ENCODE measurements at places on chromosomes 12 and 14.
A peak's percentile ranks its signal among the peaks of the same experiment; 100 is the strongest.

DNA sequence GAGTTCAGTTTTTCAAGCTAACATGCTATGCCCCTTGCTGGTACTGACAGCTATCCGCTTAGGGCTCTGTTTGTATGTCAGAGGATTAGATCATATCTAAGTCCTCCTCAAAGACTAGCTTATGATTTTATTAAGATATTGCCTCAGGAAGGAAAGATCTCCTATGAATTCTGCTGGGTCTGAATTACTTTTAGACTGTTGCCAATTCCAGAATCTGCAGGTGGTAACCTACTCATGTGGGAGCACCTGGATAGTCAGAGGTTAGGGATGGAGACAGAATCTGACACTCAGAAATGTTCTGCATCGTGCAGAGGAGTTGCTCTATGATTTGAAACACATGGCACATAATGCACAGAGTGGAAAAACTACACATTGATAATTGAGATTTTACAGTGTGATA lies 843.4 kb downstream of the SLC6A15 start:
- DNase-seq = no peak

- DNase-seq = no peak
These were observed 65.8 kb downstream of the RESF1 start for GRCh38 chr12:32024884-32025592.

DNA sequence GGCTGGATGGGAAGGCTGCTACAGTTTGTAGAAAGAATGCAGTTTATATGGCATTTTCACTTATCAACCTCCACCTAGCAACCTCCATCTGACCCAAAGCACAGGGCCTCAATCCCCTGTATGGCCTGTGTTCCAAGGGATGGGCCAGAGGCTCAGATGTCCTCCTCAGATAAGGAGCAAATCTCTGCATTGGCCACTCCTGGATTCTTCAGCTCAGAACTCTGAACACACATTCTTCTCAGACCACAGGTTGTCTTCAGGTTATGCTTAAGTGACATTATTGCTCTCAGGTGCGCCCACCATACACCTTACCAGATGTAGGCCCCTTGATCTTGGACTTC lies 47.9 kb upstream of the JDP2 start:
- no peak for DNase-seq

GRCh38 chr14:96275177-96276112 lies 19.4 kb downstream of the BDKRB1 start:
- peak; percentile 47 for DNase-seq

- DNase-seq = no peak
These were observed 15.9 kb downstream of the TAOK3 start for GRCh38 chr12:118356809-118357256.

GRCh38 chr12:81588235-81589008 lies 170.7 kb downstream of the PPFIA2 start:
- DNase-seq = no peak

DNA sequence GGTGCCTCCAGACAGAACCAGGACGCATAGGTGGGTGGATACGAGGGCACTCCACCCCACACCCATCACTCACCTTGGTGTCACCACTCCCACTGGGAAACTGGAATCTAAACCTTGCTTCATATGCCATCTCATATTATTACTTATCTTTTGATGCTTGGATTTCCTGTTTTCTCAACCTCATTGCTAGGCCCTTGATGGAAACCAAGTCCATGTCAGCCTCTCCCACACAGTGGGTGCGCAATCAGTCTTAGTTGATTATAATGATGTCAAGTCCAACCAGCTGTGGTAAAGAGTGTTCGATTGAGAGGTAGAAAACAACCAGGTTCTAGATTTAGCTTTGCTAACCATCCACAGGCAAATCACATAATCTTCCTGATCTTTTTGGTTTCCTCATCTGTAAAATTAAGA lies 584 bp upstream of the DDHD1 start:
- DNase-seq = no peak

GRCh38 chr14:57560681-57561080 lies 67.0 kb upstream of the CCDC198 start:
- no peak for DNase-seq

DNA sequence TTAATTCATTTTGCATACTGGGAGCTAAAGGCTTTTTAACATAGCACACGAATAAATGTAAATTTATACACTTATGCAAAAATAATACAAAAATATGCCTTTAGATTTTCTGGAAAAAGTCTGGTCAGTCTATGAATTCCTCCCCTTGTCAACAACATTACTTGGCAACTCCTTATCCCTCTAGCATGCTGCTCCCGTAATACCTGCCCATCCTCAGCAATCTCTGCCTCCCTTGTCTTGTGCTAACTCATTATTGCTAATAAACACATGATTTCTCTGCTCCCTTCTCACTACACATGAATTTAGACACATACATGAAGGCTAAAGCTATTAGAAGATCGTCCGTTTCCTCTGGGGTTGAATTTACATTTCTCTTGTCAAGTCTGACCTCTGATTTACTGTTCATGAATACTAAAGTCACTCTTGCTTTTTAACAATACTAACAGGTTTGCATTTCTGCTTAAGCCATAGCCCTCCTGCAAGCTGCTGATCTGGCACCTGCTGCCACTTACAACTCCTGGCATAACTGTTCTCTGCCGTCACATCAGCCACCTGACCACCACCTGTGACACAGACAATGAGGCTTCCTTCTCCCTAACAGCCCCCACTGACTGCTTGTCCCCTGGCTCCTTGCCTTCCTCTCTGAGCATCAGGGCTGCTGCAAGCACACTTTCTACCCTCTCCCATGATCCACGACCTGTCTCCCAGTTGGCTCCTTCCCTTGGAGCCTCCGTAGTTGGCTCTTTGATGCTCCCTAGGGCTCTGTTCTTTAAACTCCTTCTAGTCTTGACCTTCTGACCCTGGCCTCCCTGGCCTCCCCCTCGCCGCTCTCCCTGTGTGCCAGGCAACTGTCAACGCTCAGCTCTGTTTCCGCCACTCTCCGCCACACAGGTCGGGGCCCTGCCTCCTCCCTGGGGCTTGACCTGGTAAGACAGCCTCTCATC lies 177.6 kb downstream of the CALM1 start:
- DNase-seq = no peak

- no peak for DNase-seq
These were observed 114.1 kb upstream of the PWP1 start for GRCh38 chr12:107571492-107571891.

GRCh38 chr12:2173971-2174370 lies 121.2 kb downstream of the CACNA1C start:
- no peak for DNase-seq

GRCh38 chr14:58876608-58877007 lies 238.8 kb downstream of the DACT1 start:
- DNase-seq = no peak

- DNase-seq = no peak
These were observed 392.7 kb downstream of the RPS29 start for GRCh38 chr14:49193332-49194065.

DNA sequence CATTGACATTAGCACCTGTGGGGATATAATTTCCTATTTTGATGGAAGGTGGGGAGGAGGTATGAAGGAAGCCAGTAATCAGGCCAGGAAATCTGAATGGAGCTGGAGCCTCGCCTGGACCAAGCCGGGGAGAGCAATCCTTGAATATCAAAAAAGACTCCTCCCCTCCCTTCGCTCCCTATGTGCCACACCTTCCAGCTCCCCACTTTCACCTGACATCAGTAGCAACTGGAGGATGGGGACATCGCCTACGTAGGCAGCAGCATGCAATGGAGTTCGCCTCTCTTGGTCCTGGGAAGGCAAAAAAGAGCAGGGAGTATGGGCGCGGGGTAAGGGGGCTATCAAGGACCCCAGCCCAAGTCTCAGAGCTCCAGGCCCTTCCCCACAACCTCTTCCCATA lies 1.1 kb downstream of the ANKRD52 start:
- DNase-seq = no peak

GRCh38 chr14:33349871-33350270 lies 411.2 kb downstream of the NPAS3 start:
- DNase-seq = no peak

DNA sequence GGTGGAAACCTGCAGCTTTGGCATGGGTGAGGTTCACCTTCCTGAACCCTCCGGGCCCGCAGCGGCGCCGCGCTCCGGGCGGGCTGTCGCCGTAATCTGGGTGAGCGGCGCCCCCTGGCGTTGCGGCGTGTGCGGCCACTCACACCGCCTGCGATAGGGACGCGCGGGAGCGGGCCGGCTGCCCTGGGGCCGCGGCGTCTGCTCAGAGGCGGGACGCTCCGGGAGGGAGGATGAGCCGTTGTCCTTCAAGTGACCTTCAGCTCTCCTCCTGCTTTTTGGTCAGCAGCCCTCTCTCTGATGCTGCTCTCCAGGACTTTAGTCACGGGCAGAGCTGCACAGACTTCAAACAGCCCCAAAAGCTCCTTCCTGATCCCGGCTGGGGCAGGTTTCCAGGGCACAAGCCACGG lies 211.7 kb upstream of the FKBP4 start:
- peak; percentile 61 for DNase-seq

- no peak for DNase-seq
These were observed 122.0 kb downstream of the AKAP6 start for GRCh38 chr14:32450919-32451675.

DNA sequence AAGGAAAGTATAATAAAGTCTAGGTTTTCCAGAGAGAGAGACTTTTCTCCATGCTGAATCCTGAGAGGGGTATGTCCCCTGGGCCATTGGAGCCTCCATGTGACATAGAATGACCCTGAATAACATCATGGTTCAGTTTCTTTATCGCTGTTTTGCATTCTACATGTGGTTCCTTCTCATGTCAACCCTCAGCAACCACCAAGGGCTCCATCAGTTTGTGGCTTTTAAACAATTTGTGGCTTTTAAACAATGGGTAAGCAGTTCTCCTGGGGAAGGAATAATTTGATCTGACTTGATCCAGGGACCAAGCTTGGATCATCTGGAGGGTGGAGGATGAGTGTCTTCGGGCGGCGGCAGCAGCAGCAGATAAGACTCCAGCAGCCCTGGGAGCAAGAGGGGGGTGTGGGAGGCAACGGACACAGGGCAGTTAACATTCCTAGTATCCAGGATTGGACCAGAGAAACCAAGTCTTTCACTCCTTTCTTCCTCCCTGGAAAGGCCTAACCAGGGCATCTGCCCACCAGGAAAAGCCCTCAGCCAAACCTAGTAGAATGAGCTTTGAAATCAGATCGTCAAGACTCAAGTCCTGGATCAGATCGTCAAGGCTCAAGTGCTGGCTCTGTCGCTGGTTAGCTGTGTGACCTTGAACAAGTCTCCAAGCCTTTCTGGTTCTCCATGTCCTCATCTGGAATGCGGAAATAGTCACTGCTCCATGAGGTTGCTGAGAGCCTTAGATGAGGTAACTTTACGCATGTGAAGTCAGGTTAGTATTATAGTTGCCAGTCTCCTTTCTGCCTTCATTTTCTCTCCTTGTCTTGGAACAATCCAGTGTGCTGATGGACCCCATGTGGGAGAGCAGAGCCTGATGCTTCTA lies 27.8 kb upstream of the FAM222A start:
- DNase-seq = no peak

DNA sequence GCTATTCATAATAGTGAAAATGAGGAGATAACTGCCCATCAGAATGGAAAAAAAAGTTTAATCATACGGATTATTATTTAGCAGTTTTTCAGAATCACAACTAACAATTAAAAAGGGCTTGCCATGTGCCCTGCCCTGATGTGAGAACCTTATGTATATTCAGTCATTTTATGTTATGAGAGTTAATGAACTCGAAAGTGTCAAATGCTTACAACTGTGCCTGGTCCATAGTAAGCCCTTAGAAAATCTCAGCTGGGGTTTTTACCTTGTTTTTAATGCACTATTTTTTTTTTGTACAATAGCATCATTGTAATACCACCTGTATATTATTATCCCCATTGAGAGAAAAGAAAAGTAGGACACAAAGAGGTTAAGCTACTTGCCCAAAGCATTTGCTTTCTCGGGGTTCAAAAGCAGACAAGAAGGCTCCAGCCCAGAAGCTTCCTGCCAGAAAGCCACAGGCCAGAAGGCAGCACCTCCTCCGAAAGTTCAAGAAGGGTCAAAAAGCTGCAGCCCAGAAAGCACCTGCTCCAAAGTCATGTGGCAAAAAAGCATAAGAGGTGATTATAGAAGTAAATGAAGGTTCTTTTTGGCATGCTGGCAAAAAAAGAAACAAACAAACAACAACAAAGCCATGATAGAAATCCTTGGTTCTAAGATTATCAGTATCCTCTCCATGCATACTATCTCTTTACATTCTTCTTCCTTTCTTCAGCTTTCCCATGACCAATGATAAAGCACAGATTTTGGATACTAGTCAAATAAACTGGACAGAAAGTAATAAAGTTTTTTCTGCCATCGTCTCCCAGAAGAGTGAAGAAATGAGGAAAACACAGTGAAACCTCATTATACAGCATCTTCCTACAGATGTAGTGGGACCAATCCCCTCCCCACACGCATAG lies 59.1 kb upstream of the NAP1L1 start:
- no peak for DNase-seq

DNA sequence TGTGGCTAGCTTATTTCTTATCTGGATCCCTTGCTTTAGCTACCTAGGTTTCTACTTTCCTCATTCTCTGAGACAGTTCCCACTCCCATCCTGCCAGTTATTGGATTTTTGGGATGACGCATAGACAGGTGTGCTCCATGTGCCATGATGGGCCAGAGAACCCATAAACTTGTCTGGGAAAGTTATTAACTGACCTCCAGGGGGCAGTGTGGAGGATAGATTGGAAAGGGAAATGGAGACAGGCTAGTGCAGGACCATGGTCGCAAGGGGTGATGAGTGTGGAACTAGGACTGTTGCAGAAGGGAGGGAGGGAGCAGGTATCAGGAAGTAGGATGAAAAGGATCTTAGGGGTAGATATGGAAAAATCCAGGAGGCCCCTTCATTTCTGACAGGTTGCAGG lies 80.3 kb downstream of the ESRRB start:
- DNase-seq = peak; percentile 42

DNA sequence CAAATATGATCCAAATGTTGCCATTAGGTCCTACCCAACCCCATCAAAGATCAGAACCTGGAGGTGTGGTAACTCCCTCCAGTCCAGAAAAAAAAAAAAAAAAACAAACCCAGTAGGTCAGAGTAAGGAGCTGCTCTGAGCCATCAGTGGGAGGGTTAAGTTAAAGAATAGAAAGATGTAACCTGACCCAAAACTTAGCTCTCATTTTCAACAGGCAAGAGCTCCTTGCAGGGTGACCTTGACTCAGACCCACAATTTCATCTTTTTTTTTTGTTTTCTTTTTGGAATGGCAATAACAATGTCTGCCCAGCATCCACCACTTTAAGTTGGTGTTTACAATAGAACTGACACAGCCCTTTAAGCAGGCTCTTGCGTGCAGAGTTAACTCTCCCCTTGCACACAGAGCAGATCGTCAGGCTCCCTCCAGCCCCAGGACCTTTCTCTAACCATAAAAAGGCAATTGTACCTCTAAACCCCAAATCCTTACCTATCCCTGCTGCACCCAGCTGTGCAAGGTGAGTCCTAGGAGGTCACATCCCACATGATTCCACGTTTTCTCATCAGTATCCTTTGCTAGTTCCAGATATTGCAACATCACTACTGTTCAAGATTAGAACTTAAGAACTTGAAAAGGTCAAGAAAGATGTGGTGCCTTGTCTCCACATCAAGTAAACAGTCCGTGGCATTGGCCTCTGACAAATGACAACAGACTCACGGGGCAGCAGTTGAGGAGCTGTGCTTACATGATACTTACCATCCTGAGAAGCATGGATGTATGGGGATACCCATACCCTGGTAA lies 178.6 kb upstream of the EEA1 start:
- no peak for DNase-seq
